ENCODE measurements at places on chromosomes 7 and 10.

DNA sequence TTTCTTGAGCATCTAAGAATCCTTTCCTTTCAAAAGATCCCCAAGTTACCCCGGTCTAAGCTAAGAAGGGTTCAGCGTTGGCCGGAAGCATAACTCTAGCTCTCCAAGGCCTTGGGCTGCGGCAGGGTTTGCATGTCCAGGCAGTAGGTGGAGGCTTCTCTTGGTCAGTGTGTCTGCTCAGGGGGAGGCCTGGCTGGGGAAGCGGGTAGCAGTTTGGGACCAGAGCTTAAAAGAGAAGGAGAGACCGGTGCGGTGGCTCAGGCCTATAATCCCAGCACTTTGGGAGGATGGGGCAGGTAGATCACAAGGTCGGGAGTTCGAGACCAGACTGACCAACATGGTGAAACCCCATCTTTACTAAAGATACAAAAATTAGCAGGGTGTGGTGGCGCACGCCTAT lies 226.3 kb downstream of the MGMT start:
- no peak for DNase-seq

GRCh38 chr7:74226633-74227032 lies 16.8 kb downstream of the LAT2 start:
- no peak for DNase-seq

- DNase-seq, result no peak
Measured at GRCh38 chr7:24392774-24393173, 108.8 kb downstream of the NPY start.

DNA sequence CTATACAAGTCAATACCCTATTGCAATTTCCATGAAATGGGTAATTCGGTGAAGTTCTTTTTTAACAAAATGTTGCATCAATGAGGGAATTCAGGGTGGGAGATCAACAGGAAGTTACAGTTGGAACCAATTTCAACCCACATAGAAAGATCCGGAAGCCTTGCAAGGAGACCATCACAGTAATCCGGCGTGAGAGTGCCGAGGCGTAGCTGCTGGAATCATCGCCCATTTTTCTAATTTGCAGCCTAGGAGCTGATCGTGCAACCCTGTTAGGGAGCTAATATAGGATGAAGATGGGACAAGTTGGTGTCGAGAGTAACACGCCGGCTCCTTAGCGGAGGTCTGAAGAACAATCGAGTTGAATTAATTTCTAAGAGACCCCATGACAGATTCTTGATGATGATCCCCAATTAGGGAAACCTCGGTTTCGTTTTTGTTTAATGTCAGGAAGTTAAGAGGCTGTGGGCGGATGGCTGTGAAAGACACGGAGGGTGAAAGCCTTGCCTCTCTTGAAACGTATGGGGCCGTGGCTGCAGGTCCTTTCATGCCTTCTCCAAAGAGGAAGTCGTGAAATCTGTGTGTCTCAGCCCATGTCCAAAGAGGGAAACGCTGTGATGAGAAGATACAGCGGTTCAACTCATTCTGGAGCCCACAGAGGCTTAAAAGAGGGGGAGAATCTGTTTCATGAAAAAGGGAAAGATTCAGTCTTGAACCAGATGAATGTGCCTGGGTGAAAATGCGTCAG lies 51.2 kb upstream of the CARD11 start:
- DNase-seq, result no peak

GRCh38 chr7:102080019-102080433 lies 206.6 kb upstream of the SH2B2 start:
- DNase-seq, result no peak

- peak; percentile 27 for DNase-seq
Measured at GRCh38 chr7:138752518-138753149, 45.2 kb upstream of the TMEM213 start.

DNA sequence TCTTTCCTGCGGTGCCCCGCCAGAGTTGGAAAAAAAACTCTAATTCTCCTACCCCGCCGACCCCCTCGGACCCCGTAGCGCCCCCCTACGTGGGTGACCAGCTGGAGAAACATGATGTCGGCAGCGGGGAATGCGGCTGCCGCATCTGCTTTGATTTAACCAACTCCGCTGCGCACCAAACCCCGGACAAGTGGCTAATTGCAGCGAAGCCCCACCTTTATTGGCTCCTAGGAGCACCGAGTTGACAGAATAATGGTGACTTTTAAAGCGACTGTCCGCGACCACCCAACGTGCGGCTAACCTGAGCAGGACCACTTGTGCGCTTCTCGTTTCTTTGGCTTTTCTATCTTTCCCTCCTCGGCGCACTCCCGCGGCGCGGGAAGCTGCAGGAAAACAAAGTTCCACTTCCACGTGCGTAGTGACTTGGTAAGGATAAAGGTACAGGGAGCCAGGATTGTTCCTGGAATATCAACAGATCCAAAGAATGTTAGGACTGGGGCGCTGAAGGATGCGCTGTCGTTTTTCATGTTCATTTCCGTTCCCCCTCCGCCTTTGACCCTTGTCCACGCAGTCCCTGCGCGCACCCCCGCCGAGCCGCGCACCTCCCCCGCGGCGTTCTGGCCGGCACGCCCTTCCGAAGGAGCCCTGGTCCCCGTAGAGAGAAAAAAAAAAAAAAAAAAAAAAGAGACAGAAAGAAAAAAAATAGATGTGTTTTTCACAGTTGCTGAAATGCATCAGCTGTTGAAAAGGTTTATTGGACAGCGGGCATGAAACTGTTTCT lies 1.4 kb downstream of the WNT16 start:
- peak; percentile 36 for DNase-seq

- no peak for DNase-seq
Measured at GRCh38 chr10:78222096-78222790, 188.6 kb downstream of the RPS24 start.

GRCh38 chr10:68981074-68981473 lies 7.5 kb upstream of the KIFBP start:
- peak; percentile 47 for DNase-seq

GRCh38 chr7:36291387-36292316 lies 98.0 kb upstream of the ANLN start:
- peak; percentile 88 for DNase-seq

GRCh38 chr10:28403090-28403489 lies 100.2 kb upstream of the MPP7 start:
- DNase-seq, result peak; percentile 43

DNA sequence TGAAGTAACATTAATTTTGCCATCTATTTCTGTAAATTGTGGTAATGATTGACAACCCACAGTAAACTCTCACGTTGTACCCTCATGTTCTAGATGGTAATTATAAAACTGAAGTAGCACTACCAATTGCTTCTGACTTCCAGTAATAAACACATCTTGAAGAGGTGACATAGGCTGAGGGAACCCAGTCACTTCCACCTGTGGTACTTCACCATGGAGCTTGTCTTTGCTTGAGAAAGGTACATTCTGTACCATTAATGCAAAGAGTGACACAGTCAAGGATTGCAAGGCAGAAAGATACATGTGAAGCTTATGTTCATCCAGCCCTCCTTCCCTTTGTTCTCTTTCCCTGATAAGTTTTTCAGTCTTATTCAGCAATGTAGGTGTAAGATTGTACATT lies 11.2 kb downstream of the CAPZA2 start:
- DNase-seq, result no peak

DNA sequence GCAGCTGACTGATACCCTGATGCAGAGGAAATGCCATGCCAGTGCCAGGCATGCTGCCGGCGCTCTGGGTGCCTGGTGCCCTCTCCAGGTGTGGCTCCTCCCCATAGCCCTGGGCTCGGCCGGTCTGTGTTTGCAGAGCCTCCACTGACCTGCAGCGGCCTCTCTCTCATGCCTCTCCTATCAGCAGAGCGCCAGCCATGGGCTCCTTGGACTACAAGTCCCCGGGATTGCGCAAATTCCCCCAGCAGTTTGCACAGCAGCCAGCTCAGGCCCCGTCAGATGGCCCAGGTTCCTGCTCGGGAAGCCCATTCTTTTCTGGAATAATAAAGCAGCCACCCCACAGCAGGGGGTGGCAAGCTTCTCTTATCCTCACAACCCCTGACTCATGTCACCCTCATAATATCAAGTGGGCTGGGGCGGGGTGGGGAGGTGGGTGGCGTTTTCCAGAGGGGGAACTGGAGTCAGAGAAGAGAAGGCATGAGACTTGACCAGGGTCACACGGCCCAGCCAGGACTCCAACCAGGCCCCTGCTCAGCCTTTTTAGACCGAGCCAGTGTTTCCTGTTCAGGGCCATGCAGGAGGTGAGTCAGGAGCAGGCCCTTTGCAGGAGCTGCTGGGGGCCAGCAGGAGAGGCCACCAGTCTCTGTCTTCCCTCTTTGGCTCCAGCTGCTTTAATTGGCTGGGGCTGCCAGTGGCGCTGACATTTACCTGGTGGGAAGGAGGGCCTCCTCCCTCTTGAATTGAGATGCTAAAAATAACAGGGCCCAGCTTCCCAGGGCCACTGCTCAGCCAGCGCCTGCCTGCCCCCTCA lies 58.6 kb downstream of the ZMIZ1 start:
- peak; percentile 92 for DNase-seq

All from GM23248 (cell line).